ENCODE measurements at places on chromosomes 6 and 20. TPM values are rescaled to one million over a fixed set of nuclear protein-coding genes. Genes with fewer than 3 reads are reported as not detected.

Gene RSPO3
- polyA plus RNA-seq = 1.3 TPM

Gene ATRN
- polyA plus RNA-seq = 9.5 TPM

Gene HELZ2
- 8.7 TPM for polyA plus RNA-seq

Gene PSMB9
- 17.1 TPM for polyA plus RNA-seq

Gene DDX43
- 0.16 TPM for polyA plus RNA-seq

Gene MDFI
- 4.9 TPM for polyA plus RNA-seq

Gene RALGAPA2
- 7.2 TPM for polyA plus RNA-seq

Gene RIN2
- polyA plus RNA-seq = 16.8 TPM

Gene GPX5
- polyA plus RNA-seq = not detected

Gene ALDH5A1
- polyA plus RNA-seq = 7.7 TPM

Gene EPHA7
- 6.6 TPM for polyA plus RNA-seq

Gene EDN3
- not detected for polyA plus RNA-seq

Gene GRIK2
- 7.6 TPM for polyA plus RNA-seq

Gene C20orf204
- polyA plus RNA-seq = 0.36 TPM

Gene ANKRD6
- polyA plus RNA-seq = 6.7 TPM

Gene DACT2
- 1.4 TPM for polyA plus RNA-seq

Gene AMD1
- polyA plus RNA-seq = 49.9 TPM

Gene PHIP
- polyA plus RNA-seq = 6.8 TPM

Gene PXDC1
- polyA plus RNA-seq = 23.7 TPM

Gene BIRC7
- polyA plus RNA-seq = not detected

Gene LGSN
- not detected for polyA plus RNA-seq

Gene C20orf202
- 0.27 TPM for polyA plus RNA-seq

Gene NMBR
- polyA plus RNA-seq = not detected

Gene TPBG
- 2.0 TPM for polyA plus RNA-seq

Gene POU5F1
- 0.57 TPM for polyA plus RNA-seq

Gene PGC
- polyA plus RNA-seq = 1.00 TPM

Gene PRELID3B
- 18.3 TPM for polyA plus RNA-seq

Gene MATN4
- 0.05 TPM for polyA plus RNA-seq

Gene FRS3
- polyA plus RNA-seq = 5.5 TPM

Gene ADGRG6
- 4.1 TPM for polyA plus RNA-seq

Gene MOG
- polyA plus RNA-seq = 4.8 TPM

Gene TRIM15
- not detected for polyA plus RNA-seq

Data from right cardiac atrium (tissue), 5 donors.